Ureter (tissue), 1 donor: ENCODE measurements at places on chromosomes 3 and 15. TPM values are rescaled to one million over a fixed set of nuclear protein-coding genes. Genes with fewer than 3 reads are reported as not detected.
A peak's percentile ranks its signal among the peaks of the same experiment; 100 is the strongest.

DNA sequence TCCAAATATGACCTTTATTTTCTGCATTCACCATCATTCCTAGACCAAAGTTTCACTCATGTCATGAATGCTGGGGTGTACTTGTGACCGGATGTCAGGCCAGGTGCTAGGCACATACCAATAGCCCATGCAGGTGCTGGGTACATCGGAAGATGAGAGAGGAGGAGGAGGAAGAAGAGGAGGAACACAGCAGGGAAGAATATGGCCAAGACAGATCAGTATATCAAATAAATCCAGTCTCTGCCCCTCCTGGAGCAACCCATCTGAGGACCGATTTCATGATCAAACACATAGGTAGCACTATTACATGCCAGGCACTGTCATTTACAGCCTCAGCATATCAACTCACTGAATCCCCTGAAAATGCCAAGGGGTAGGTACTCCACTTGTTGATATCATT, 3.0 kb upstream of the WNT7A start:
- DNase-seq: peak; percentile 10

- DNase-seq: no peak
Observed at GRCh38 chr3:6709178-6709577, 151.7 kb upstream of the GRM7 start.

GRCh38 chr15:52098323-52098722, 14.3 kb downstream of the BCL2L10 start:
- no peak for DNase-seq

- DNase-seq: no peak
Observed at GRCh38 chr3:100129941-100130340, 15.6 kb upstream of the FILIP1L start.

GRCh38 chr3:174436367-174436766, 422.8 kb upstream of the NAALADL2 start:
- DNase-seq: peak; percentile 42

DNA sequence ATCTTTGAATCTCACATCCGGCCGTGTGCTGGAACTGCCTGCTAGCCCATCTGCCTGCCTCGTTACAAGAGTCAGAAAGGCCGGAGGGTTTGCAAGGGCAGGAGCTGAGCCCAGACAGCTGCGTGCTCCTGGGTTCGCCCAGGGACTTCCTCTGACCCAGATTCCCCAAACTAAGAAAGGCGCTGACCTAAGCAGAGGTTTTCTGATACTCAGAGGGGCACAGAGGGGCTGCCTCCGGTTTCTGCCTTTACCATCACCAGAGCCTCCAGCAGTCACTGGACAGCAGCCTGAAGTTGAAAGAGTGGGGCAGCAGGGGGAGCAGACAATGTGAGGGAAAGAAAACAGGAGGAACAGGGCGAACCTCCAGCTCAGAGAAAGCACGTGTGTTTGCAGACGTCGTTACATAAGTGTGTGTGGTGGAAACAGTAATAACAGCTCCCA, 33.4 kb upstream of the RAD18 start:
- peak; percentile 56 for DNase-seq

- no peak for DNase-seq
Observed at GRCh38 chr3:30819067-30819798, 75.2 kb downstream of the GADL1 start.

GRCh38 chr3:127544803-127545201, 45.7 kb downstream of the TPRA1 start:
- no peak for DNase-seq

- no peak for DNase-seq
Observed at GRCh38 chr3:138007898-138008297, 2.1 kb upstream of the CLDN18 start.

GRCh38 chr3:42071904-42072812, 19.0 kb upstream of the TRAK1 start:
- DNase-seq: peak; percentile 65

DNA sequence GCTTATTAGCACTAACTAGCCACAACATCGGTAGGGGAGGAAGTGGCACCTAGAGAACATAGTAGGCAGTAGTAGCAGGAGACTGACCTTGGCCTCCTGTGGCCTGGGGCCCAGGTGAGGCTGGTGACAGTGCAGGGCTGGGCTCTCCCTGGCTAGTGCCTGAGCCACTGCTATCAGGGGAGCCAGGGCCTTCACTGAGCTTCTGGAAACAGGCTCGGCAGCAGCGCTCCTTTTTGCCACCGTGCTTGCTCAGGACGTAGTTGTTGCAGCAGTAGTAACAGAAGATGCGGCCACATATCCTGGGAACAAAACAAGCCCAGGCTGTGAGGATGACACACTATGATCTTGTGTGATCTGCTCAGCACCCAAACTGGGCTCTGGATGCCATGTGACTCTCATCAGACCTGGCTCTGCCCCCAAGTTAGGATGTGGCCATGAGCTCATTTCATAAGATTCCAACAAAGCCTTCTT, 15.1 kb downstream of the CXCR6 start:
- no peak for DNase-seq

DNA sequence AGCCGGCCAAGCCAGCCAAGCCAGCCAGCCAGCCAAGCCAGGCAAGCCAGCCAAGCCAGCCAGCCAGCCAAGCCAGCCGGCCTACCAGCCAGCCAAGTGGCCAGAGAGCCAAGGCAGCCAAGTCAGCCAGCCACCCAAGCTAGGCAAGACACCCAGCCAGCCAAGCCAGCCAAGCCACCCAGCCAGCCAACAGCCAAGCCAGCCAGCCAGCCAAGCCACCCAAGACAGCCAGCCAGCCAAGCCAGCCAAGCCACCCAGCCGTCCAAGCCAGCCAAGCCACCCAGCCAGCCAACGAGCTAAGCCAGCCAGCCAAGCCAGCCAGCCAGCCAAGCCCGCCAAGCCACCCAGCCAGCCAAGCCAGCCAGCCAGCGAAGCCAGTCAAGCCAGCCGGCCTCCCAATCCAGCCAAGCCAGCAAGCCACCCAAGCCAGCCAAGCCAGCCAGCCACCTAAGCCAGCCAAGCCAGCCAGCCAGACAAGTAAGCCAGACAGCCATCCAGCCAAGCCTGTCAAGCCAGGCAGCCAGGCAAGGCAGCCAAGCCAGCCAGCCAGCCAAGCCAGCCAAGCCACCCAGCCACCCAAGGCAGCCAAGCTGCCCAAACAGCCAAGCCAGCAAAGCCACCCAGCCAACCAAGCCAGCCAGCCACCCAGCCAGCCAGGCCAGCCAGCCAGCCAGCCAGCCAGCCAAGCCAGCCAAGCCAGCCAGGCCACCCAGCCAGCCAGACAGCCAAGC, 200.5 kb downstream of the GOLGA6L6 start:
- DNase-seq: peak; percentile 85

DNA sequence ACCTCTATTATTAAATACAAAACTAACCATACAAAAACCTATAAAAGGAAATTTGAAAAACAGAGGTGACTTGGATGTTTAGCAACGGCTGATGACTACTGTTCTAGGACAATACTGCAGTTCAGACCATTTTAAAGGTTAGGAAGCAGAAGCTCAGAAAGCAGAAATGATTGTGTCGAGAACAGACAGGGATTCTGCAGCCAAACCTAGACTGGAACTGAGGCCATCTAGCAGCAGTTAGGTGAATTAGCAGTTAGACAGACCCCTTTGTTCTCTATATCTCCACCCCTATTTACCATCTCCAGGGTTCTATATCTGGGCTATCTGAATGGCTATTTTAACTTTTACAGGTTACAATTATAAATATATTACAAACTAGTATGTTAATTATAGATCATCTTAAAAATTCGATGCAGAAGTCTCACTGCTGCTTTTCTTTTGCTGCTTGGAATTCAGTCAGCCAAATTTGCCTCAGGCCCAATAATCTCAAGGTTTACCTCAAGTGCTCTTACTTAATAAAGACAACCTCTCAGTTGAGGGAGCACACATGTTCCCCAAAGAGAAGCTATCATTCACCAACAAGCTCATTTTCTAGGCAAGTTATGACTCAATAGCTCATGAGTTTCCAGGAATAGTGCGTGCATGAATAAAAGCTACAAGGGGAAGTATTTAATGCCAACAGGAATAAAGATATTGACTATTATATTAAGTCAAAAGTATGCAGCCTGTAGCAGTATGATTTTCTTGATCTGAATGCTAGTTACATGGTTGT, 9.3 kb upstream of the IL1RAP start:
- DNase-seq: no peak

- DNase-seq: no peak
Observed at GRCh38 chr3:182239316-182239715, 527.6 kb downstream of the SOX2 start.

- DNase-seq: no peak
Observed at GRCh38 chr15:60130398-60130797, 126.3 kb downstream of the FOXB1 start.

Gene KCNAB1
- 9.1 TPM for total RNA-seq

Gene HACL1
- total RNA-seq: 35.0 TPM

Gene DPP8
- 52.5 TPM for total RNA-seq

Gene SLC6A20
- not detected for total RNA-seq

Gene HTR3E
- not detected for total RNA-seq

Gene PROS1
- 31.2 TPM for total RNA-seq

Gene NPAP1
- 2.2 TPM for total RNA-seq

Gene ADPRH
- 8.6 TPM for total RNA-seq

Gene LDHAL6B
- not detected for total RNA-seq

Gene GBE1
- 28.8 TPM for total RNA-seq

Gene ZBED2
- total RNA-seq: not detected

Gene CALML4
- total RNA-seq: 6.3 TPM

Gene ASB14
- total RNA-seq: not detected
